Suppressor macrophage (primary cell): ENCODE measurements at places on chromosomes 2 and 18.
A peak's percentile ranks its signal among the peaks of the same experiment; 100 is the strongest.

- DNase-seq = no peak
These were observed 58.2 kb upstream of the ACSL3 start for GRCh38 chr2:222802514-222803196.

GRCh38 chr2:33250417-33251029 is 225.9 kb upstream of the RASGRP3 start:
- no peak for DNase-seq

DNA sequence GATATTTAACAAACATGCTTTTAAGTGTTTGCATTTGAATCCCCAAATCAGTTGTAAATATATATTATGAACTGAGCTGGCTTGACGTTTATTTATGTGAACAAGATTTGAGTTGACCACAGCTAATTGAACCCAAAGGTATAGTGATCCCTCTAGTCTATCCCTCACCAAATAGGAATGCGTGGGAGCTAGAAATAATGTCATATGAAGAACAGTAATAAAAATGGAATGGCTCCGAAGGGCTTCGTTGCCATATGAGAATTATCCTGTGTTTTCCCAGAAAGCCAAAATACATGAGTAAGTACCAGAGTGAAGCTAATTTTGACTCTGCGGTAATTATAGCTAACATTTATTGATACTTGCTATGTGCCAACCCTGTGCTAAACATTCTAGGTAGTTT is 142.7 kb downstream of the ADCYAP1 start:
- DNase-seq = no peak

DNA sequence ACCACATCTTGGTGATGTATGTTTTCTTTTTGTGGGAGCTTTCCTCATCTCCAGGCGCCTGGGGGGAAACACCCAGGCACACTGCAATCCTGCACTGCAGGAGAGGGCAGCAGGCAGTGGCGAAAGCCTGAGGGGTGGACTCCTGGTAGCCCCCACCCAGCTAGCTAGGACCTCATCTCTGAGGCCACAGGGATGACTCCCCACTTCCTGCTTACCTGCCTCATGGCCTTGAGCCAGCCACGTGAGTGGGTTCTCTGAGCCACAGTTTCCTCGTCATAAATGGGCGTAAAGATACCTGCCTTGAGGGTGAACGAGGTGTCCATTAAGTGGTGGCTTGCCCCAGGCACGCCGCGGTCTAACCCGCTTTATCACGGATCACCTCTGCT is 19.1 kb downstream of the TRAF3IP1 start:
- no peak for DNase-seq

DNA sequence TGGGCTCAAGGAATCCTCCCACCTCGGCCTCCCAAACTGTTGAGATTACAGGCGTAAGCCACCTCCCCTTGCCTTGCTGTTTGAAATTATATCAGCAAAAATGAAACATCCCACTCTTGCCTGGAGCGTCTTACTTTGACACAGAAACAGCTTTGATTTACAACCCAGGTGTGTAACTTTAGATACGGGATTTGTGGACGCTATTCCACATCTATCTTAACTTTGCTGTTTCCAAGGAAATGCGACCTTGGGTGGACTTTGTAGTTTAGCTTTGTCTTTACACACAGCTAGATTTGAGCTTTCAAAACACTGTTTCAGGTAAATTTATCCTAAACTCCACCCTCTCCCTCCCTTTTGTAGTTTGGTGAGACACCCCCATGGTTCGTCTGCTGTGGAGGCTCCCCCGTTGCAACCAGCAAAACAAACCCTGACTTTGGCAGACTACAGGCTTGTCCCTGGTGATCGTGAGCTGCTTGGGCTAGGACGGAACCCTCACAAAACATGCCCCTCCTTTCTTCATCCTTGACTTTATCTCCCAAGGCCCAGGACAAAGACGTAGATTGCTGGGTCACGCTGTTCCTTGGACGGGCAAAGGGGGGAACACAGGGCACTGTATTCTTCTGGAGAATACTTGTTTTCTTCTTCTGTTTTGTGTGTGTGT is 5.5 kb upstream of the MSH6 start:
- no peak for DNase-seq

DNA sequence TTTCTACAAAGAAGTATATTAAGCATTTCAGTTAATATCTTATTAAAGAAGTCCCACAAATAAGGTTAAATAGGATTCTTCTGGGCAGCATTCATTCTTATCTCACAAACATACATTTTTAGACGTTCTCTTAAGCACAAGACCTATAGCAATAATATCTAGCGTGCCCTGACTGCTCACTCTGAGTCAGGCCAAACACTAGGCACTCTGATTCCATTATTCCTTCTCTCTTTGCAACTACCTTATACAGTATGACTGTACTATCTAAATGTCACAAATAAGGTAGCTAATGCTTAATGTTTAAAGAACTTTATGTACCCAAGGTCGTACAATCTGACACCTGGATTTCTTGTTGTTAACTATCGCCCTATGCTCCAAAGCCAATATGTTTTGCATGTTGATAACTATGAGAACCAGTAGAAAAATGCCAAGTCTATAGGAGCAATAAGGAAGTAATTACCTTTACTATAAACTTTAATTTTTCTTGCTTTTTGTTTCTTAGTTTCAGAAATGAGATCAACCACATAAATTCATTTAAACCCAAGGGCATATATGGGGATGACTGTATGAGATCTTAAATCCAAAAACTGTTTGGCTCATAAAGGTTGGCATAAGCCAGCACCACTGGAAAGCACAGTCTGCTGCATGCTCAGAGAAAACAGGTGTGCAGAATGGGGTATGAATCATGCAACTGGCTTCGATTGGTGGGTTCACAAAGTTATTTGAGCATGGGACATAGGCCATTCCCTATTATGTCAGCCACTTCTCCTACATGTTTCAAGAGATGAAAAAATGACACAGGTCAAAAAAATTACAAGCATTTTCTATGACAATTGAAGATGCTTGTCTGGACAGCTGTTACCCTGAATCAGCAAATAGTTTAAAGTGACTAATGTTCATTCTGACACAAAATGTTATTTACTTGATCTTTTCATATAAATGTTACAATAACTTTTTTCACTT is 352.0 kb downstream of the IRS1 start:
- no peak for DNase-seq

DNA sequence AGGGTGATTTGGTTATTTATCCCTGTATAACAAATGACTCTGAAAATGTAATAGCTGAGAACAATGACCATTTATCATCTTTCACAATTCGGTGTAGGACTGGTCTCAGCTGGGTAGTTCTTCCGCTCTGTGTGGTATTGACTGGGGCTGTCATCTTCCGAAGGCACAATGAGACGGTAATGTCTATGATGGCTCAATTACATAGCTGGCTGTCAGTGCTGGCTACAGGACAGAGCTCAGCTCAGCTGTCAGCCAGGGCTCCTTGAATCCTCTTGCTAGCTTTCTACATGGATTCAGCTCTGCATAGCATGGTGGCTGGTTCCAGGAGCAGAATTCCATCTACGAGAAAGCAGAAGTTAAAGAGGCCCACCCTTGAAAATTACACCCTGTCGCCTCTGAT is 483.8 kb downstream of the TDRD15 start:
- DNase-seq = no peak

GRCh38 chr2:237092920-237093781 is 7.5 kb downstream of the COPS8 start:
- peak; percentile 13 for DNase-seq

DNA sequence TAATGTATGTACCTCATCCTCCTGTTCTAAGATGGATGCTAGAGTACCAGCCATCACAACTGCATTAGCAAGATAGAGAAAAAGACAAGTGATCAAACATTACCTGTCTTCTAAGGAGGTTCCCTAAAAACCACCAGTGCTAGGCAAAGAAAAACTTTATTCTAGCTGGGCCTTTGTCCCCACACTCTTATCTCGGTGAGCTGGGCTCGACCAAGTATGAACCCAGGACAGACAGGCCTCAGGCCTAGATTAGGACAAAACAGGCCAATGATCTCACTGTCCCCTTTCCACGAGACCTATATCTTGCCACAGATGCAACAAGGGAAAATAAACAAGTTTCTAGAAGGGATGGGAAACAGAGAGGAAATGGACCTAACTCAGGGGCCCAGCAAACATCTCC is 127.6 kb upstream of the PKDCC start:
- no peak for DNase-seq

GRCh38 chr2:174353004-174353403 is 18.2 kb downstream of the SP9 start:
- no peak for DNase-seq

DNA sequence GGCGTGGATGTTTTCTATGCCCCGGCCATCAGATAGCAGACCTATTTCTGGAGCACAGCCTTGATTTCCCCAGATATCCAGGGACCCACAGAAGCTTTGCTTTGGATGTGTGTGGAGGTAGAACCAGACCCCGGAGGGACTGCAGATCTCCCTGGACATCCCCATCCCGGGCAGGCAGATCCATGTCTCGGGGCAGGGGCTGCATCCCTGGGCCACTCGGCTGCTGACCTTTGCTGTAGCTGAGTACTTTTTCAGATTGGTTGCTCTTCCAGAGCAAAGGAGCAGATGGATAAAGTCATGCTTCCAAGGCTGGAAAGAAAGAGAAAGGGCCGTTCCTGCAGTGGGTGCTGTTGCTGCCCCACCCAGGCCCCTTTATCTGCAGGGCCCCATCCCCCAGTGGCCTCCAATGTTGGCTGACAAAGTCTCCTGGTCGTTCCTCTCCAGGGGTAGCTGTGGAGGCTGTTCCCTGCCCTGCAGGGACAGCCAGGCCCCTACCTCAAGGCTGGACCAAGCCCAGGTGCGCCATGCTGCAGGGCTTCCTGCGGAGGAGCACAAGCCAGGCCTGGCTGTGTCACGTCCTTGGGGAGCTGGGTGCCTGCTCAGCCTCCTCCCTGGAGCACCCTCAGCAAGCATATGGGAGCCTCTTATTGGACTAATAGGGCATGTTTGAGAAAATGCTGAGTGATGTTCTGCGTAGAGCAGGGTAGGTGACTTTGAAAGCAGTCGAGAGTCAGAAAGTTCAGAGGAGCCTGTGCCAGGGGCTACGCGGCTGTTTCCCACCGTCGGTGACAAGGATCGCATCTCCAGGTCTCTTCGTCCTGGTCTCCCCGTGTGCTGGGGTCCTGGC is 68.4 kb downstream of the TPO start:
- DNase-seq = no peak

DNA sequence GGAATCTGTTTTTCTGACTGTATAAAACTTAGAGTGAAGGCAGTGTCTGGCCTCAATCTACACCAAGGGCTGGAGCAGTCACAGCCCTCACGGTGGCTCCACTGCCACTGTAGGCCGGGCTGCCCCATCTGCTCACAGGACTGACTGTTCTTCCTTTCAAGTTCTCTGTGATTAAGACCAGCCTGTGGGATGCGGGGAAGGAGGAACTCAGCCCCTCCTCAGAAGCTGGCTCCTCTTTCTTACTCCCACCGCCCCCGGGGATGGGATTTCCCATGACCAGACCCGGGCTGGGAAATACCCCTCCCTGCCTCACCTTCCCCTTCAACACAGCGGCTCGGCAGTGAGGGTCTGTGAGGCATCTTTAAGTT is 106.0 kb downstream of the COPS8 start:
- peak; percentile 50 for DNase-seq

GRCh38 chr2:237201461-237202287 is 116.0 kb downstream of the COPS8 start:
- DNase-seq = peak; percentile 73

DNA sequence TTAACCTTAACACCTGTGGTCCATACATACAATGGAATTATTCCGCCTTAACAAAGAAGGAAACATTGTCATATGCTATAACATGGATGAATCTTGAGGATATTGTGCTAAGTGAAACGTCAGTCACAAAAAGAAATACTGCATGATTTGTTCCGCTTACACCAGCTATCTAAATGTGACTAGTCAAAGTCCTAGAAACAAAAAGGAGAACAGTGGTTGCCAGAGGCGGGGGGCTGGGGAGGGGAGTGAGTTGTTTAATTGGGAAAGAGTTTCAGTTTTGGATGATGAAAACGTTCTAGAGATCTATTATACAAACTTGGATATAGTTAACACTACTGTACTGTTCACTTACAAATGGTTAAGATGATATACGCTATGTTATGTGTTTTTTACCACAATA is 72.0 kb downstream of the SPRED2 start:
- peak; percentile 58 for DNase-seq

- DNase-seq = no peak
These were observed 276.1 kb upstream of the HDAC4 start for GRCh38 chr2:239676716-239677452.

GRCh38 chr2:168459256-168459655 is 3.2 kb downstream of the CERS6 start:
- DNase-seq = no peak

- DNase-seq = no peak
These were observed 29.0 kb upstream of the PLA2R1 start for GRCh38 chr2:160091381-160091780.

GRCh38 chr2:135890835-135891234 is 14.6 kb upstream of the MCM6 start:
- DNase-seq = peak; percentile 82

GRCh38 chr2:29143657-29144056 is 28.4 kb downstream of the CLIP4 start:
- DNase-seq = no peak

GRCh38 chr2:121664086-121664485 is 14.8 kb upstream of the CLASP1 start:
- no peak for DNase-seq

- DNase-seq = no peak
These were observed 13.9 kb upstream of the GPR17 start for GRCh38 chr2:127631997-127632581.

DNA sequence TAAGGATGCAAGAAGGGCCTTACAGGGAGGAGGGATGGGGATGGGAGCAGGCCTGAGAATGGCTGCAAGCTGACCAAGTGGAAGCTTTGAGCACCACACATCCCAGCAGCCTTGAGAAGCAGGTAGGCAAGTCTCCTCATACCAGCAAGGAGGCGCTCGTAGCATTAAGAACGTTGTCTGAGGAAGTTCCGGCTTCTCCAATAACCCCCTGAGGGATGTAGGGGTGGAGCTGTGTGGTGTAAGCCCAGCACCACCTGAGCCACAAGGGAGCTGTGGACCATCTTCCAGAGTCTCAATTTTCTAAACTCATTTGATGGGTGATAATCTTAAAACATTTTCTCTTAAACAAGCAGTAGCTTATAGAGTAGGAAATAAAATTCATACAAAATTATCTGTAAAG is 50.6 kb downstream of the ST3GAL5 start:
- DNase-seq = no peak

GRCh38 chr2:49241991-49242390 is 87.7 kb upstream of the FSHR start:
- no peak for DNase-seq

GRCh38 chr2:30250421-30250820 is 19.1 kb downstream of the LBH start:
- no peak for DNase-seq

- DNase-seq = no peak
These were observed 15.5 kb downstream of the SPATS2L start for GRCh38 chr2:200321780-200322534.
